Stimulated activated CD8-positive, alpha-beta memory T cell treated with anti-CD3 and anti-CD28 coated beads, Interleukin-12 subunit alpha, Interleukin-12 subunit beta, amount 100 ng/mL, for 1 hour (primary cell): ENCODE measurements at places on chromosomes 12 and 14.

GRCh38 chr12:3531496-3531895, 40.5 kb downstream of the PRMT8 start:
- no peak for DNase-seq

DNA sequence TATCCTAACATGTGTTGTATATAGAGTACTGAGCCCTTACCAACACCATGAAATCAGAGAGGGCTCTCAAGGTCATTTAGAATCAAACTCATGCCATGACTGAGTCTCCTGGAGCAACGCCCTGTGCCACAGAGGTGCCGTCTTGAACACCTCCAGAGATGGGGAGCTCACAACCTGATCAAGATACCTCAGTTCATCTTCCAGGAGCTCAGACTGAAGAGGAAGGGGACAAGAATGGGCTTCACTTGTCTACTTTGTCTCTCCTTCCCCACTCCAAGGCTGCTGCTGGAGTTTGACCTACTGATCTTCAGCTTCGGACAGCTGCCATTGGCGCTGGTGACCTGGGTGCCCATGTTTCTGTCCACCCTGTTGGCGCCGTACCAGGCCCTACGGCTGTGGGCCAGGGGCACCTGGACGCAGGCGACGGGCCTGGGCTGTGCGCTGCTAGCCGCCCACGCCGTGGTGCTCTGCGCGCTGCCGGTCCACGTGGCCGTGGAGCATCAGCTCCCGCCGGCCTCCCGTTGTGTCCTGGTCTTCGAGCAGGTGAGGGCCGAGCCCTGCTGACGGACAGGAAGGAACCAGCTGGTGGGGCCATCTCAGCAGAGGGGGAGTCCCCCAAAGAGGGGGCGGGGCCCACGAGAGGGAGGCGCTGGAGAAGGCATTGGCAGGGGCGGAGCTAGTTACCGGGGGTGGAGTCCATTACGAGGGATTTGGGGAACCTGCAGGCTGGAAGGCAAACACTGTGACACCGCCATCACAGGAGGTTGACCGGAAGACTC, 12.0 kb downstream of the SOAT2 start:
- DNase-seq: no peak

DNA sequence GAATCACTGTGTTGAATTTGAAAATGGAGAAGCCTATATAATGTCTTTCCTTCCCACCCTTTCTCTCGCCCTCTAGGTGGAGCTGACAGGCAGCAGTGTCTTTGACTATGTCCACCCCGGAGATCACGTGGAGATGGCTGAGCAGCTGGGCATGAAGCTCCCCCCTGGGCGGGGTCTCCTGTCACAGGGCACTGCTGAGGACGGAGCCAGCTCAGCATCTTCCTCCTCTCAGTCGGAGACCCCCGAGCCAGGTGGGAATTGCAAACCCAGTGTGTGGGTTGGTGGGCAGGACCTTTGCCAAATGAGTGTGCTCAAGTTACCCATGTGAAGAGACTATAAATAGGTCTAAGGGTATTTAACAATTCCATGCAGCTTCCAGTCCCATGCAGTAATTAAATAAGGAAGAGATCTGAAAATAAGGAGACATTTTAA, 274.7 kb downstream of the EGLN3 start:
- DNase-seq: no peak

DNA sequence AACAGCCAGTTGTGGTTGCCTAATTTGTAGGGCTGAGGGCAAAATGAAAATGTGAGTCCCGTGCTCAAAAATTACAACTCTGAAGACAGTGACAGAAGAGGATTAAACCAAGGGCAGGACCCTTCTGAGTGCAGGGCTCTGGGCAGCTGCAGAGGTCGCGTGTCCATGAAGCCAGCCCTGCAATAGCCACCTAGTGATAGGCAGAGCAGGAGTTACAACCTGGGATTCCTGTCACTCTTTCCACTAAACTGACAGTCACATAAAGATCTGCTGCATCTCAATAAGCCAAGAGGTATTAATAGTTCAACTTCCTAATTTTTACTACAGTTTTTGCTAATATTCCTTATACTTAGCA, 94.1 kb downstream of the SLC2A13 start:
- no peak for DNase-seq

DNA sequence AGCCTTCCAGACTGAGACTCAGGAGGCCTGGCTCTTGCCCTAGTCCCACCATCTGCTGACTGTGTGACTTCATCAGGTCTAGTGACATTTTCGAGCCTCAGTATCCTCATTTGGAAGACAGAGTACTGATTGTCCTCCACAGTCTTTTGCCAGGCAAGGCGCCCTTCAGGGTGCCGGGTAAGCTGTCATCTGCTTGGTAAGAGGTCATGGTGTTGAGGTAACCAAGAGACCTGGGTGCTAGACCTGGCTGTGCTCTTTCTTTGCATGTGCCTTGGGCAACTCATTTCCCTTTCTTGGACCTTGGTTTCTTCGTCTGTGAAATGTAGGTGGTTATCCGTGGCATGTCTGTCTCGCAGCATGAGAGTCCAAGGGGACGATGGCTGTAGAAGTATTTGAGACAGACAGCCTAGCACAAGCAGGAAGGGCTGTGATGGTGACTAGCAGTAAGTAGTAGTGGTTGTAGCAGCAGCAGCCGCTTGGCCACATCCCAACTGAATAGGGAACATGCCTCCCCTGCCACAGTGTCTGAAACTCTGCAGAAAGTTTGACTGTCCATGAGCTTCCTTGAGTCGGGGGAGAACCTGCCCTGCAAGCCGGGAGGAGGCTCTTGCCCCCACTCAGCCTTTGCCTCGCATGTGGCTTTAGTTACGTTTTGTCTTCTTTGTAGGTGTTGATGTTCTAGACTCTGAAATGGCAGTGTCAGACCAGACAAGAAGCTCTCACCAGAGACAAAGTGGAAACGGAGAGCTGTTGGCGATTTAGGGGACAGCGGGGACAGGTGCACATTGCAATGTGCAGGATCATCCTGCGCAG, 40.3 kb downstream of the EVL start:
- DNase-seq: no peak

- no peak for DNase-seq
These were observed 2.7 kb downstream of the APPL2 start for GRCh38 chr12:105233041-105233905.

- no peak for DNase-seq
These were observed 25.1 kb downstream of the UBR7 start for GRCh38 chr14:93232159-93232558.

- no peak for DNase-seq
These were observed 26.2 kb downstream of the MNAT1 start for GRCh38 chr14:60760644-60761364.
